Anterior cingulate cortex (tissue), 58 donors: ENCODE measurements at places on chromosomes 5 and 9.

GRCh38 chr9:97038611-97039513, at the start of gene CTSV:
CTSV (minus strand) TSS chr9:97039142; CDS start chr9:97038043, 1,099 bp downstream.
- peak; percentile 40 for DNase-seq

- DNase-seq, result no peak
These were observed 103.7 kb downstream of the RFK start for GRCh38 chr9:76290555-76290954.

- no peak for DNase-seq
These were observed 91.6 kb downstream of the PRELID2 start for GRCh38 chr5:145743396-145744061.

GRCh38 chr5:158756871-158757270, 342.8 kb downstream of the EBF1 start:
- DNase-seq, result no peak

DNA sequence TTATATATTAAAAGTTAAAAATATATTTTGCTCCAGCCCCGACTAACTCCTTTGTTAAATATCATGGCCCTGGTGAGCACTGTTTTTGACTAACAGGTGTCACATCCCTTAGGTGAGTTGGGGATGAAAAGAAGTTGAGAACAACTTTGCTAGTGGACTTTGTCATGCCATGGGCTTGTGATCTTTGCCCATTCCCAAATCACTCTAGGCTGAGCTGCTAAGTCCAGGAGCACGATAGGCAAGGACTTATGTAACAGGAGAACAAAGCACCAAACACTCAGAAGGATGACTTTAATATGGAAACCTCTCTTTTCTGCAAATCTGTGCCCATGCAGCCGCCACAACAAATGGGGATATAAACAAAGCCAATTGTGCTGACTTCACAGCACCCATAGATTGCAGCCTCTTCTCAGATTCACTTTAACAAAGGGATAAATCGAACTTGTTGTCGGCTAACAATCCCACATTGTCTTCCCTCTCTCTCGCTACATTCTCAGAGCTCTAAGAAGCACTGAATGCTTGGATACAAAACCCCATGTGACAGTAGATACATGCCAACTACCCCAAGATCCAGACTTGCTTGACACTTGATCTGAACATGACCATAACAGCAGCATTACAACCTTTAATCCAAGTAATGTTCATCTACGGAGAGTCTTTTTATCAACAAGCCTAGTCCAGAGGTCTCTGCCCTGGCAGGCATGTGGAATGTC, 86.8 kb upstream of the CD180 start:
- no peak for DNase-seq

- no peak for DNase-seq
These were observed 48.3 kb downstream of the SFXN1 start for GRCh38 chr5:175526691-175527090.

GRCh38 chr9:111163716-111164389, 125.6 kb upstream of the LPAR1 start:
- no peak for DNase-seq

DNA sequence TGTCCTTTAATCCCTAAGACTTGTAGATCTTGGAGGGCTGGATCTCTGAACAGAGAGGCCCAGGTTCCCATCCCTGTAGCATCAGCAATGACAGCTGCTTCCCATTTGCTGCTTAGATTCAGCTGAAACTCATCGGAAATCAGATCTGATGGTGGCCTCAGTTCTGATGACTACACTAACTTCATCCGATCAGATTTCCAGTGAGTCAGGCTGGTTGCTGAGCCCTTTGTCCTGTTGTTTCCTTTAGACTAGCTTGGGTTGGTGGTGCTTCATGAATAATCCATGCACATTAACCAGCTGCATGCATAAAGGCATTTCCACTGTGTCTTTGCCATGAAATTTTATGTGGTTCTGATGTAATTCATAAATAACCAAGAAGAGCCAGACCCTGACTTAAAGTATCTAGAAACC, 195.2 kb upstream of the TUT7 start:
- DNase-seq, result no peak

DNA sequence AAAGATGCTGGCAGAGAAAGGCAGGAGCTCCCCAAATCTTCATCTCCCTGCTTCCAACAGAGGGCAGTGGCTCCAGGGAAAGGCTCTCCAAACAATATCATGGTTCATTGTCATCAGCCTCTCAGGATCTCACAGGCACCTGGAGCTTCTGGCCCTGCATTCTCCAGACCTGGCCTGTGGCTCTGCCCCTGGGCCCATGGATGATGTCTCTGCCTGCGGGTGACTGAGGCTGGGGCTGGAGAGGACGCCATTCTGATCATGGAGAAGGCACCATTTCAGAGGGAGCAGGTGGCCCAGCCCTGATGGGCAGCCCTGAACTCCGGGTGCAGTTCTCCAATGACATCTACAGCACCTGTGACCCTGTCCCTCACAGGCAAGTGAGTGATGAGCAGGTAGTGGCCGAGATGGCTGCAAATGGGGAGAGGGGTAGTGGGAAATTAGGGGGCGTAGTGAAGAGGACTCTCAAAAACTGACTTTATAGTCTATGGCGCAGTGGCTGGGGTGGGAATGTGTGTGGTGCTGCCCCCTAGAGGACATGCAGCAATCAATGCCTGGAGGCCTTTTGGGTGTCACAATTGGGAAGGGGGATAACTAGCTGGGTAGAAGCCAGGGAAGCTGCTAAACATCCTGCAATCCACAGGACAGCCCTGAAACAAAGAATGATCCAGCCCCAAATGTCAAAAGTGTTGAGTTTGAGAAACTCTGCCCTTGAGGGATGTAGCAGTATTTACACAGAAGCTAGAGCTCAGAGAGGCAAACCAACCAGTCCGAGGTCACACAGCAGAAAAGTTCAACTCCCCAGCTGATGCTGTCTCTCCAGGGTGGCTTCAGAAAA, 3.2 kb downstream of the SH3PXD2B start:
- DNase-seq, result no peak

DNA sequence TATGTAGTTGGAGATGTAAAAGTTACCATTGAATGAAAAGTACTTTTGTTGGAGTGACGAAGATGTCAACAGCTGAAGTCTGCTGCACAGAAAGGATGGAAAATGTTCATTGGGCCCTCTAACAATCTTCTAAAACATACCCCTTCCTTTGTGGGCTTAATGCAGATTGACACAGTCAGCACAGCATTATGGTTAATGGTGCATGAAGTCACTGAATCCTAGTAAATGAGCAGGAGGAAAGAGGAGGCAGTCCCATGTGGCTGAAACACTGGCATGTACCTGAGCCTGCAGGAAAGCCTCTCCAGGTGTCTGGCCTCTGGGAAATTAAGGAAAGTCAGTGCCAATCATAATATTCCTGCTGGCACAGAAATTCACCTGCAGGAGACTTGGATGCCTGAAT, 153.8 kb downstream of the ARL15 start:
- no peak for DNase-seq

DNA sequence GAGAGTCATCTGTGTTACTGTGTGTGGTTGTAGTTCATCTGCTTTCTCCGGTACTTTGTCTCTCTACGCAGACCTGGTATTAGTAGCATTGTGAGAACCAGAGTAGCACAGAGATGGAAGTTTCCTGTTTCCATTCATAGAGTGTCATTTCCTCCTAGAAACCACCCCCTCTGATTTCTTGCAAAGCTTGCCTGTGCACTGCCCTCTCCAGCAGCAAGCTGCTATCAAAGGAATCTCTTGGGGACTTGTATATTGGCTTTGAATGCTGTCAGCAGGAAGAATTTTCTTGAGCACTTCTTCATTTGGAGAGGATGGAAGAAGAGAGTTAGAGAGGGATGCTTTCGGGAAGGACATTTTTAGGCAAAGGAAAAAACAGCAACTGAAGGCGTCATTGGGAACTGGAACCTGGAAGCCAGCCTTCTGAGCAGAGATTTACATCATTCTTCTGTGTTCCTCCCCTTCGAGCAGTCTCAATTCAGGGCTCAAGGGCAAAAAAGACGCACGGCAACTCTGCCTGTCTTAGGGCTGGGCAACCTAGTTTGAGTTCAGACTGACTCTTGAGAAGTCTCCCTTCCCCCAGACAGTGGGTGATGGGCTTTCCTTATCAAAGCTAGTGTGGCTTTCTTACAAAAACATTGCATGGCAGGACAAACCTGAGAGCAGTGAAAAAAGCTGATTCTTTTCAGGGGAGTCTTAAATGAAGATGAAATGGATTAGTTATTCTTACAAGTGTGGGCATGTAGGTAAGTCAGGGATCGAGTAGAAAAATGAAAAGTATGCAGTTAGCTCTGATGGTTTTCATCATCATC, 226.3 kb downstream of the AOPEP start:
- DNase-seq, result no peak

- no peak for DNase-seq
These were observed 234.2 kb upstream of the MEF2C start for GRCh38 chr5:89117124-89117644.

DNA sequence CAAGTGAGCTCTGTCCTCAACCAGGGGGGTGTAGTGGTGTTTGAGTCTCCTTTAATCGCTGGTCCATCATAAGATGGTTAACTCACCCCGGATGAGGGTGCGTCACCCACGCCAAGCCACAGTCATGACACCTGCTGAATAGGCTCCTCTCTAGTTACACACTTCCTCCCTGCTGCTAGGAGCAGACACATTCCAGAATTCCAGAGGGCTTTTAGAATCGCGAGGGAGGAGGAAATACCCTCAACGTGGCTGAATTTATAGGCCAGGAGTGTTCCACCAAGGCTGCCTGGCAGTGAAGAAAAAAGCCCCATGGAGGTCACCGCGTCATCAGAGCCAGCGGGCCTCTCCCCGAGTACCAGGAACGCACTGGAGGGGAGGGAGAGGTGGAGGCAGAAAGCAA, 5.1 kb downstream of the GLRX start:
- no peak for DNase-seq

- no peak for DNase-seq
These were observed 52.4 kb downstream of the USP20 start for GRCh38 chr9:129887334-129888292.

GRCh38 chr5:148831590-148832565, 5.5 kb downstream of the ADRB2 start:
- DNase-seq, result no peak

GRCh38 chr5:128965011-128965637, at the start of gene SLC27A6:
SLC27A6 (plus strand) TSS chr5:128965488; CDS start chr5:128966138, 650 bp downstream.
- DNase-seq, result no peak

GRCh38 chr9:16755467-16756160, 114.9 kb downstream of the BNC2 start:
- DNase-seq, result no peak

DNA sequence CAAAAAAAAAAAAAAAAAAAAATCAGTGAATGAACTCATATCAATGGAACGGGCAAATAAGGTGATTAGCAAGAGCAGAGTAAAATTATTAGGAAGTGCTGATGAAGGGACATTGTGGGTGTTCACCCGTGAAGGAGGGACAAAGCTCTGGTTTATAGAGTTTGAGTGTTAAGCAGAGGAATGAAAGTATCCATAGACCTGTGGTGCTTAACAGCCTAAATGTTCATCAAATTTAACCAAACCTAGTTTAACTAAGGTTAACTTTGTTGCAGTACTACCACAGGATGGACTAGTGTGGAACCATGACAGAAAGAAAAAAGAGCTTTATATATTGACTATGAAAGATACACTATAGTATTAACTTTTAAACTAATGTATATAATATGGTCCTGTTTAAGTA, 44.1 kb upstream of the TNFAIP8 start:
- no peak for DNase-seq

DNA sequence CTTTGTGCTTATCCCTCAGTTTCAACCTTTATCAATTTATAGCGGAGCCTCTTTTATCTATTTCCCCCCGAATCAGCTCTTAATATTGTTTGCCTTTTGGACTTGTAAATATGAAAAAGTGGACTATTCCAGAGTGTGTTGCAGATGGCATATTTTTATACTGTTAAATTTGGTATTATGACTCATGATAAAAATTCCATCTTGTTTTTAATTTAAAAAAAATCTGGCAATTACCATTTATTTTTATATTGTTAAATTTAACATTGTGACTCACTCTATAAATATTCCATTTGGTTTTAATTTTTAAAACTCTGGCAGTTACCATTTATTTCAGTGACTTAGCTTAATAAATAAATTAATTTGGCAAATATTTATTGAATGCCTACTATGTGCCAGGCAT, 37.5 kb downstream of the RBM27 start:
- no peak for DNase-seq

DNA sequence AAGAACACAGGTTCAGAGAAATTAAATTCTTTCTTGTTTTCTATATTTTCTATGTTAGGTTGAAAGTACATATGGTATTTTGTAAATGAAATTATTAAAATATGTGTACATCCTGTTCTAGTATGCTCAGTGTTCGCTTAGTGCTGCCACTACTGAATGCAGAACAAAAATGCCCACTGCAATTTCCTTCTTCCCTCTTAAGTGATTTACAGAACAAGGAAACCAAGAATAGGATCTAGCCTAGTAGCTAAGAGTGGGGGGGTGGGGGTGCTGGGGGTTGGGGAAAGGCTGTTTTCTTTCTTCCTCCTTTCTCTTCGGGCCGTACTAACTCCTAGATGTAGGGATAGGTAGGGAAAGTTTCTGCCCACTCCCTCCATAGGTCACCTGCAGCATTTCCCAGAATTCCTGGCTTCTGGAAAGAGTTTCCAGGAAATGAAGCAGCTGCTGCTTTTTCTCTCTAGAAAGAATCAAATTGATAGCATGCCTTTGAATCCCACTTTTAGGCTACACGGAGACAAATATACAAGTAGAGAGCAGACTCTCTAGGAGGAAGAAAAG, 15.7 kb downstream of the SPATA9 start:
- no peak for DNase-seq

- no peak for DNase-seq
These were observed 2.3 kb downstream of the CLTA start for GRCh38 chr9:36193023-36193422.

DNA sequence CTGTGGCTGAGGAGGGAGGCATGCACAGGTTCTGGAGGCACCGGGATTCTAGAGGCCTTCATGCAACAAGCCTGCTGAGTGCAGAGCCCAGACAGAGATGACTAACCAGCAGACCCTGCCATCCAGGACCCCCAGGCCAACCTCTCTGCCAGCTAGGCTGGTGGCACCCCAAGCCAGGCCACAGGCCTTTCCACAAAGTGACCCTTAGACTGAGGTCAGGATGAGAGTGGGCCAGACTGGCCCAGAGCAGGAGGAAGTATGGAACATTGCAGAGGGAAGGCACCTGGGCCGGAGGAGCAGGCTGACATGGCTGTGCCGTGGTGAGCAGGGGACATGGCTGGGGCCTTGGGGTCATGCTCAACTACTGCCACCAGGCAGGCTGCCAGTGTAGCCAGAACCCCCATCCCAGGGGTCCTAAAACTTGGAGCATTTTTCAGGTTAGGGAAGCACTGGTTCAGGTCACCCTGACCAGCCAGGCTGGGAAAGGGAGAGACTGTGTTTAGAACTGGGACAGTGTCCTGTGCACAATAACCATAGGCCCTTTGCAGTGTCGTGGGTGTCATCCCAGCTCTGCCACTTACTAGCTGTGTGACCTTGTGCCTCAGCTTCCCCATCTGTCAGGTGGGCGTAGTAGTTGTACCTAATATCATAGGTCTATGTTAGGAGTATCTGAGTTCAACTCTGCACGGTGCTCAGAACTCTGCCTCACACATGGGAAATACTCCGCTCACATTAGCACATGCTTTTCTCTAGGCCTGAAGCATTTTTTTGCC, 17.3 kb downstream of the TCF7 start:
- no peak for DNase-seq

- DNase-seq, result no peak
These were observed 27.0 kb downstream of the CATSPER3 start for GRCh38 chr5:134994560-134995156.
